ENCODE measurements at places on chromosomes 7 and 10.

GRCh38 chr10:6843481-6843881, 263.4 kb upstream of the PRKCQ start:
- DNase-seq: no peak

DNA sequence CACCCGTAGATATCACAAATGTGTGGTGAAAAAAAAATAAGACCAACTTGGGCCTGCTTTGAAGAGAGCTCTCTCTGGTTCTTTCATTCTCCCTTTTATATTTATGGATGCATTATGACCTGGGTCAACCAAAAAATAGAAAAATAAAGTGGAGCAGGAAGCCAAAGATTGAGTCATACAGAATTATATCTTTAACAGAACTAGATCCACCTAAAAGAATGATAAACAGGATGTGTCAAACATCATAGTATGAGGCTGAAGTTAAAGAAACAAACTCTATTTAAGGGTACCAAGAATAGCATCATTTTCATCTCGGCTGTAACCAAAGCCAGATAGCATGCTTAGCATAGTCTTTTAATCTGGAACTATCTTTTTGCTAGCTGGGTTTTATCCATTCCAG, 28.8 kb upstream of the NMT2 start:
- DNase-seq: peak; percentile 61

DNA sequence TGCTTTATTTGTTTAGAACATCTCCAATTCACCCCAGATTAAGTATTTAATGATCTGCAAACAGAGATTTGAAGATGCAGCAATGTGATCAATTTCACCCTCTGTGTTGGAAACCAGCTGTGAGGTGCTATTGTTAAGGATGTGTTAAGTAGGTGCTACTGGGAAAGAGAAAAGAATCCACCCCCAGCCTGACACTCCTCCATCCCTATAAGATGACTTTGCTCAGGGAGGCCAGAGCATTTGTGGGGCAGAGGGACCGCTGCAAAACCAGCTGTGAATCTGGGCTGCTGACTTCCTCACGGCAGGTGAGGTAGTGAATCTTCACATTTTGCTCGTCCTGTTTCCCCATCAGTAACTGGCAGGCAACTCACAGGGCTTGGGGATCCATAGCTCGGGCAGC, 297.5 kb downstream of the GFRA1 start:
- no peak for DNase-seq

DNA sequence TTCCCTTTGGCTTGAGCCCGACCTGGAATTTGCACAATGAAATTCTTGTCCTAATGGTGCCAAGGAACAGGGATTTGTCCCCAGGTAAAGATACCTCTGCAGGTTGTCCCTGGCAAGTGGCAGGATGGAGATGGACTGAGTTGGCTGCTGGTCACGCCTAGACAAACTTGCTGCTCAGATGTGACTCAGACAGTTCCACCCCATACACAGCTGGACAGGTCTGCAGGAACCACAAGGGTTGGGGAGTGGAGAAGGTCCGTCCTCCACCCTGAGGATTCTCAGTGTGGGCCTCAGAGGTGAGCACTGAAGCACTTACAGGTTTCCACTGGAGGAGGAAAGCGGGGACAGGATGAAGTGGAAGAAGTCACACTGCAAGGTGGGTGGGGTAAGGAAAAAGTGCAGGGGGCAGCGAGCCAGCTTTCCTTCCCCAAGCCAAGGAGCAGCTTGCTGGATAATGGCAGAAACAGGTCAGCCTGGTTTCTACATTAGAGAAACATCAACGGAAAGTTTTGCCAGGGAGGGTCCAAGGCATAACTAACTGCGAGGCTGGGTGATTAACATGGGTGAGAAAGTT, 20.5 kb downstream of the ITPRIP start:
- no peak for DNase-seq

- no peak for DNase-seq
These were observed 45.7 kb downstream of the BEND7 start for GRCh38 chr10:13483073-13483472.

- DNase-seq: no peak
These were observed 16.4 kb downstream of the IFIT3 start for GRCh38 chr10:89344156-89344555.

DNA sequence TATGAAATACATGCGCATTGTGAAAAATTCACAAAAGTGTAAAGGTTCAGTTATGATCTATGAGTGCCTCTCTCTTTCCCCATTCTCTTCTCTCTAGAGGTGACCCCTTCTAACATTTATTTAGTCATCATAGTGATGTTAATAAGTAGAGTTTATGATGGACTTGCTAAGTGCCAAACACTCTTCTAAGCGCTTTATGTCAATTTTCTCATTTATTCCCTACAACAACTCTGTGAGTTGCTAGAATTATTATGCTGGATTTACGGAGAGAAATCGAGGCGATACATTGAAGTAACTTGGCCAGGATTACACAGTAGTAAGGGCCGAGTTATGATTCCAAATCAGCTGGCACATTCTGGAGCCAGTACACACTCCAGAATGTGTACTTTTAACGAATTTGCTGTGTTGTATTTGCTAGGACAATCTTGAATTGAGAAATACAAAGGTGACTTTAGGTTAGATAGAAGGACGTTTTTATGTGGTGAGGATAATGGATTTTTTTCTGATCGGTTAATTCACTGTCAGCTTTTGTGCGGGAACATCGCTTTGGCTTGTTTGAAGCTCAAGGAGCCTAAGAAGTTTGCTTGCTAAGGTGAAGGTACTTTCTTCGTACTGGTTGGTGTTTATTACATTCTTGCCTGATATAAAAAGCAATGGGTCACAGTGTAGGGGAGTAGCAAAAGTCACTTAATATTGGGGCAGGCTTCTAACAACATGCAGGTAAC, 1.4 kb downstream of the ATRNL1 start:
- DNase-seq: no peak

DNA sequence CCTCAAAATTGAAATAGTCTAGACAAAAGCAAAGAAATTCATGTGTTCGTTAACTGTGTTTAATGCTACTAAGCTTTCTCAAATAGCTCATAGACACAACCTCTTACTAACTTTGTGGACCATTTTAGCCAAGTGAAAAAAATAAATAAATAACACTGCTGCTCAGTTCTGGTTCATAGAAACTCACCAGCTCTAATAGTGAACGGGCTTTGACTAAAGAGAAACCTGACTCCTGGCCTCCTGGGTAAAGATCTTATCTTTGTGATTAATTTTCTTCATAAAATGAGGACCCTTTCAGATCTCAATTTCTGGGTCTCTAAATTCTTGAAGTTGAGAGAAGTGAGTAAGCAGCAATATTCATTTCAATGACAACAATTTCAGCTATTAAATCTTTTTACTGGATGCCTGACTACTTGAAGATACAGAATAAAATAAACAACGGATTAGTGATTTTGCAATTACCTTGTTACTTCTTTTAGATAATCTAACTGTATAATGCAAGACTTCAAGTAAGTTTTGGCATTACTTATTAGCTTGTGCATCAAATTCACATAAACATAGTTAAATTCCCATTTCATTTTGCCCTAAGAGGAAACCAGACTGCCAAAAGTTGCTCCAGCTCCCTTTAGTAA, 3.1 kb downstream of the CADPS2 start:
- DNase-seq: no peak

GRCh38 chr7:80146545-80147182, 12.0 kb downstream of the GNAI1 start:
- DNase-seq: no peak

GRCh38 chr10:110681023-110681681, 37.0 kb downstream of the RBM20 start:
- peak; percentile 28 for DNase-seq

GRCh38 chr10:52979295-52979990, 206.9 kb upstream of the MBL2 start:
- DNase-seq: no peak

GRCh38 chr10:101467286-101467770, 113.4 kb downstream of the BTRC start:
- peak; percentile 69 for DNase-seq

GRCh38 chr10:7986851-7987250, 67.6 kb upstream of the GATA3 start:
- peak; percentile 48 for DNase-seq

GRCh38 chr7:107404740-107405537, 64.9 kb upstream of the GPR22 start:
- DNase-seq: no peak

DNA sequence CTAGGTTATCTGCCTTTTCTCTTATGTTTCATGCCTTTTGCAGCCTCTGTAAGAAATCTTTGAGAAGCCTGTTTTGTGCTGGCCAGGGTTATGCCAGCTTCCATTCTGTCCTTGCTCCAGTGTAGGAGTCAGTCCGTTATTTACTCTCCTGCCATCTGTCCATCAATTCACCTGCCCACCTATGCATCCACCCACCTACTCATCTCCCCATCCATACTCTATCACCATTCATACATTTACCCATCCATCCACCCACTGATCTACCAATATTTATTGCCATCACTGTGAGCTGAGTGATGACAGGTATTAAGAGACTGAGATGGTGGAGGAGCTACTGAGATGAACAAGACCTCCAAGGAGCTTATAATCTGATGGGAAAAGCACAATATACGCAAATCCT, 12.7 kb upstream of the PPIF start:
- DNase-seq: no peak

DNA sequence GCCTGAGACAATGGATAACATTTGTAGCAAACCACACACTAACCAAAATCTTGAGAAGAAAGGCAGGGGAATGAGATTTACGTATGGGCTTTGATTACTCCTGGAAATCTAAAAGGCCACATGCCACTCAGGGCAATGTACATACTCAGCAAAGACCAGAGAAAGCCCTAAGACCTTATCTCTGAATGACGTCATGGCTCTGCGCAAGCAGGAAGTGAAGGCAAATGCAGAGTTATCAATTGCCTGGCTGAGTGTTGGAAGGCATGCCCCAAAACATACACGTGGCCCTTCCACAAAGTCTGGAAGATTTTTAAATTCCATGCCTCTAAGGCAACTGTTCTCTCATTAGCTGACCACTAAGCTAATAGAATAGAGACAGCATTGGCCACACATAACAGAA, 90.9 kb upstream of the NRBF2 start:
- DNase-seq: no peak
